Cortex of kidney (tissue), 1 donor: ENCODE measurements at places on chromosomes 13 and 19.

DNA sequence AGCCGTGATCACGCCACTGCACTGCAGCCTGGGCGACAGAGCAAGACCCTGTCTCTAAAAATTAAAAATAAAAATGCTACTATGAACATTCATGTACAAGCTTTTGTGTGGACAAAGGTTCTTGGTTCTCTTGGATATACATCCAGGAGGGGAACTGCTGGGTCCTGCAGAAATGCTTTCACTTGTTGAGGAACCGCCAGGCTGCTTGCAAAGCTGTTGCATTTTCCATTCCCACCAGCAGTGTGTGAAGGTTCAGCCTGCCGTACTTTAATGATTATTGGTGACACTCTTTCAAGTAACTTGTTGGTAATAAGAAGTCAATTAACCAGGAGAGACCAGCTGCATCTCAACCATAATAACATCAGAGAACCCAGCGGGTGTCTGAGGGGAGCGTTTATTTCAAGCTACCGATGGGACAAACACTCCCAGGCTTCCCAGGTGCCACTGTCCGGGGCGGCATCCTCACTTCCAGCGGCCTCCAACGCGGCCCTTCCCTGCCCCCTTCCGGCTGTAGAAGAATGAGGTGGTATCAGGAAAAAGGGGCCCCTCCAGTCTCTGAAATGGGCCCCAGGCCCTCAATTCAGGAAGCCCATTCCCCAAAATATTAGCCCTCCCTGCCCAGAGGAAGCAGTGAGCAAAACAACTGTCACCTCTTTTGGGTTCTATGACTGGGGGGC is 15.2 kb upstream of the PPP1R12C start:
- DNase-seq: no peak

GRCh38 chr19:47499371-47499770 is 15.4 kb upstream of the KPTN start:
- DNase-seq: no peak

DNA sequence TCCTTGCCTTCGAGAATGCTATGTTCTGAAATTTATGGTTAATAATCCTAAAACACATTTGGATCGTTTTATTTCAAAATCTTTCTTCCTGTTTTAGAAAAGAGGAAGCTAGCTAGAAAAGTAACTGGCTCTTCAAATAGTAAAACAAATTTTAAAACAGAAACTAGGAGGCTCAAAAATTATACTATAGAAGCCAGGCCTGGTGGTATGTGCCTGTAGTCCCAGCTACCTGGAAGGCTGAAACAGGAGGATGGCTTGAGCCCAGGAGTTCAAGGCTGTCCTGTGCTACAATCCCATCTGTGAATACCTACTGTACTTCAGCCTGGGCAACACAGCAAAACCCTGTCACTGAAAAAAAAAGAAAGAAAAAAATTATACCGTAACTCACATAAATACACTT is 57.9 kb downstream of the ELF1 start:
- DNase-seq: no peak

- DNase-seq: no peak
Observed at GRCh38 chr19:23470873-23471545, 75.7 kb upstream of the ZNF91 start.

DNA sequence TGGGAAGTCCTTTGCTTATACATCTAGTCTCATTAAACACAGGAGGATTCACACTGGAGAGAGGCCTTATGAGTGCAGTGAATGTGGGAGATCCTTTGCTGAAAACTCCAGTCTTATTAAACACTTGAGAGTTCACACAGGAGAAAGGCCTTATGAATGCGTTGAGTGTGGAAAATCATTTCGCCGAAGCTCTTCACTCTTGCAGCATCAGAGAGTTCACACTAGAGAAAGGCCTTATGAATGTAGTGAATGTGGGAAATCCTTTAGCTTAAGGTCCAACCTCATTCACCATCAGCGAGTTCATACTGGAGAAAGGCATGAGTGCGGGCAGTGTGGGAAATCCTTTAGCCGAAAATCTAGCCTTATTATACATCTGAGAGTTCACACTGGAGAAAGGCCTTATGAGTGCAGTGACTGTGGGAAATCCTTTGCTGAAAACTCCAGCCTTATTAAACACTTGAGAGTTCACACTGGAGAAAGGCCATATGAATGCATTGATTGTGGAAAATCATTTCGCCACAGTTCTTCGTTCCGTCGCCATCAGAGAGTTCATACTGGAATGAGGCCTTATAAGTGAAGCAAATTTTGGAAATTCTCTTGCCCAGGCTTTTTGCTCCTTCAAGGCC is 9.9 kb downstream of the ZNF586 start:
- DNase-seq: no peak

DNA sequence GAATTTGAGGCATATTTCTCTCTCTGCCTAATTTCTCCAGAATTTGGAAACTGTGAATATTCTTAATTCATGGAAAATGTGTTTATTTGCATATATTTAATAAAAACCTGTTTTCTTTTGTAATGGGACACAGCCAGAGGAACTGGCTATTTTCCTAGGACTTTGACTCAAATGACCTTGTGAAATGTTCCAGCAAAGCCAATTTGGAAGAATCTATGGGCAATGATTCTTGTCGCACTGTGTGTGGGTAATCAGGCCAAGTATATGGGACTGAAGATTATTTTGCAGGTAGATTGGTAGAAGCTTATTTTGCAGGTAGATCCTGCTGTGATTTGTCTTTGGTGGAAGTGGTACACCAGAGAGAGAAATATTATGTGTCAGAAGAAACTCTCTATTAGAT is 38.8 kb downstream of the SUCLA2 start:
- DNase-seq: no peak

DNA sequence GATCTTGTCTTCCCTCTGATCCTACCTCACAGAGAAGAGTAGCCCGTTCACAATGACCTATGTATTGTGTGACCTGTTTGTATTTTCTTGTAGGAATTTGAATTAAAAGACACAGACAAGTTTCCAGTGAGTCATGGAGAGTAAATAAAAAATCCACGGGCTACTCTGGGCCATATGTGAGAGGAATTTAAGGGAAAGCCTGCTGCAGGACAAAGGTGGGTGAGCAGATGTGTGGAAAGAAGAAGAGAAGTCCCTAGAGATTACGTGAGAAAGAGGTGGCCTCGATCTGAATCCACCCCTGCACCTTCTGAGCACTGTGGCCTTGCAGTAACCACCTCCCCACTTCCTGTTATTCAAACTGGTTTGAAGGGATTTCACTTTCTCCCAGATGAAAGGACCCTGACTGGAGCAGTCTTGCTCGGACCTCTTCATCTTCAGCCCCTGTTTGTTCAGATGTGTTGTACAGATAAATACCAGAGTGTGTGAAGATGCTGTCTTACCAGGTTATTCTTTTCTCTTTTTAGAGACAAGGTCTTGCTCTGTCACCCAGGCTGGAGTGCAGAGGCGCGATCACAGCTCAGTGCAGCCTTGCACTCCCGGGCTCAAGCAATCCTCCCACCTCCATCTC is 205.4 kb downstream of the PDS5B start:
- DNase-seq: no peak
